ENCODE measurements at places on chromosomes 5 and 9.

GRCh38 chr5:73228052-73228451 lies 55.1 kb downstream of the TMEM174 start:
- no peak for DNase-seq

DNA sequence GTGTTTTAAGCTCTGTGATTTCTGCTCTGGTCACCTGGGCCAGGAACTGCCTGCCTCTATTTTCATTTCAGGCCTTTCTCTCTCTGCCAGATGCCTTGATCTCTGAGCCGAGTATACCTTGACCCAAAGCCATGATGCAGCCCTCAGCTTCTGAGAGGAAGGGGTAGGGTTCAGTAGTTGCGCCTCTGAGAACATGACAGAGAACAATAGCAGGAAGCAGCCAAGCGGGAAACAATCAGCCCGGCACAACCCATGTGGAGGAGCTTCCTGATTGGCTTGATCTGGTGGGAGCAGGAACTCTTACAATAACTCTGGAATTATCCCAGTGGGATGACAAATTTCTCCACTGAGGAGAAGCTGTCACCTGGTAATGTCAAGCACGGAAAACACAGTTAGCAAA lies 127.4 kb downstream of the PALM2AKAP2 start:
- DNase-seq = no peak

DNA sequence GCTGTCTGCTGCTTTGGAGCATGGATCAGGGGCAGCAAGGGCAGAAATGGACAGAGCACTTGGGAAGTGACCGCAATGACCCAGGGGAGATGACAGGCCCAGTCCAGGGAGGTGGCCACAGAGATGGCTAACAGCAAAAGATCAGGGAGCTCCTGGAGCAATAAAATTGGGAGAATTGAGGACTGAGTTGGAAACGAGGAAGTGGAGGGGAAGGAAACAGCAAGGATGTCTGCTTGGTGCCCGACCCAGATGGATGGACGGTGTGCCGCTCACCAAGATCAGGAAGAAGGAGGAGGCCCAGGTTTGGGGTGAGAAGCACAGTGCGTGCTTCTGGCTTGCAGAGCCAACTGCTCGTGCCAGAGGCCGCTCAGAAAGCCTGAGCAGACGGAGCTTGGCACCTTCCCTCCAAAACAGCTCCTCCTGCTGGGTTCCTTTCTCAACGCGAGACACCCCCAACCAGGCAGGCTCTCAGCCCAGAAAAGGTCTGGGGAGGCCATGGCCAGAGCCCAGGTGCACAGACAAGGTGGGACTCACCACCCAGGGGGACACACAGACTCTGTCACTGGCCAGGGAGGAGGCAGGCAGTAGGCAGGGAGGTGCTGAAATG lies 1.7 kb upstream of the SLC34A1 start:
- no peak for DNase-seq

GRCh38 chr5:41109186-41109585 lies 38.0 kb upstream of the MROH2B start:
- DNase-seq = no peak

- no peak for DNase-seq
These were observed 555.3 kb upstream of the PTGER4 start for GRCh38 chr5:40124367-40124766.

- no peak for DNase-seq
These were observed 96.1 kb downstream of the CYFIP2 start for GRCh38 chr5:157362012-157362411.

- no peak for DNase-seq
These were observed 402.7 kb upstream of the TNC start for GRCh38 chr9:115520646-115521045.

GRCh38 chr5:54309276-54309675 lies 1.1 kb downstream of the ARL15 start:
- DNase-seq = no peak
